Activated gamma-delta T cell treated with anti-CD3 and anti-CD28 coated beads, Interleukin-2, amount 50 U/mL, for 16 hours (primary cell): ENCODE measurements at places on chromosomes 16 and 17.

- no peak for DNase-seq
Observed at GRCh38 chr17:43412166-43412565, 13.4 kb downstream of the ARL4D start.

DNA sequence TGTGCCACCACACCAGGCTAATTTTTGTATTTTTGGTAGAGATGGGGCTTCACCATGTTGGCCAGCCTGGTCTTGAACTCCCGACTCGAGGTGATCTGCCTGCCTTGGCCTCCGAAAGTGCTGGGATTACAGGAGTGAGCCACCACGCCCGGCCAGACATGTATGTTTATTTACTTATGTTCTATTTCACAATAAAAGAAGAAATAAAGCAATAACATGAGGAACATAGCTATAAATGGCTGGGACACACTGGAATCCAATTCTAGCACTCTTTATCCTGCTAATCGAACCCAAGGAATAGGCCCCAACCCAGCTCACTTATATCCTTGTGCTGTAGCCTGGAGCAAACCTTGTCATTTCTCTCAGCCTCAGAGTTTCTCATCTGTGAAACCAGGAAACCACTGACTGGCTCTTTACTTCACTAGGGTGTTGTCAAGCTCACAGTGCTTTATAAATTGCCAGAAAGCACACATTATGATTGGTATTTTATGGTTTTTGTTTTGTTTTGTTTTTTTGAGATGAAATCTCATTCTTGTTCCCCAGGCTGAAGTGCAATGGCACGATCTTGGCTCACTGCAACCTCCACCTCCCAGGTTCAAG lies 4.3 kb upstream of the ODAD4 start:
- no peak for DNase-seq

DNA sequence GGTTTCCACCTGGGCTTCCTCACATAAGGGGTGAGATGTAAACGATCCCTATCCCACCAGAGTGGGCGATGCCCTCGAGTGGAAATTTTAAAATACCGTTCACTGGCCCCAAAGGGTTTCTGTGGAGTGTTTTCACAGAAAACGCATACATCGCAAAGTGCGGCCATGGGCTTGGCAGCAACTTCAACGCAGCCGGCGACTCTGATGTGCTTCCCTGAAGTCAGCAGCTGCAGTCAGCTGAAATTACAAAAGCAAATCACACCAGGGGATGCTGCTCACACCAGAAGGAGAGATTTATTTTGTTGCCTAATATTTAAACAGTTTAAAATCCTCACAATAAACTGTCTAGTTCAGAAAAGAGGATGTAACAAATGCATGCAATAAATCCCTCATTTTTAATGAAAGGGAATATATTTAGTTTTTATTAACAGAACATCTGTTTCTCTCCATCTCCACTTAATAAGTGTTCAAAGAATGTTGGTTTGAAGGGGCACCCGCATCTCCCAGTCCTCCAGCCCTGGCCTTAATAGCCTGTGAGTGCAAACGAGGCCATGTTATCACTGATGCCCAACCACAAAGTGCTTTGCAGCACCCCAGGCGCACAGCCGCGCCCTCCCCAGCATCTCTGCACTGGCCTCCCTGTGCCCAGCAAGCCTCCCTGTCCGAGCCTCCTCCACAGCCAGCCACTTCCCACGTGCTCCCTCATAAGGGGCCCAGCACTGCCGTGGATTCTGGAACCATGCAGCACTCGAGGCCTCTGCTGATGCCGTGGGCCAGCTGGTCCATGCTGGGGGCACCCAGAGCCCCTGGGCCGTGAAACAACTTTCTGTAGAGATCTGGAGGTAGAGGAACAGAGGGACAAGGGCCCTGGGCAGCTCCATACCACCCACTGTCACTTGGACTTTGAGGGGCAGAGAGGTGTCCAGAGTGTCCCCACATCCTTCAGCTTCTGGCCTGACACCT lies 17.3 kb upstream of the XYLT2 start:
- no peak for DNase-seq

GRCh38 chr16:25033852-25034251 lies 18.7 kb upstream of the ARHGAP17 start:
- DNase-seq: no peak

DNA sequence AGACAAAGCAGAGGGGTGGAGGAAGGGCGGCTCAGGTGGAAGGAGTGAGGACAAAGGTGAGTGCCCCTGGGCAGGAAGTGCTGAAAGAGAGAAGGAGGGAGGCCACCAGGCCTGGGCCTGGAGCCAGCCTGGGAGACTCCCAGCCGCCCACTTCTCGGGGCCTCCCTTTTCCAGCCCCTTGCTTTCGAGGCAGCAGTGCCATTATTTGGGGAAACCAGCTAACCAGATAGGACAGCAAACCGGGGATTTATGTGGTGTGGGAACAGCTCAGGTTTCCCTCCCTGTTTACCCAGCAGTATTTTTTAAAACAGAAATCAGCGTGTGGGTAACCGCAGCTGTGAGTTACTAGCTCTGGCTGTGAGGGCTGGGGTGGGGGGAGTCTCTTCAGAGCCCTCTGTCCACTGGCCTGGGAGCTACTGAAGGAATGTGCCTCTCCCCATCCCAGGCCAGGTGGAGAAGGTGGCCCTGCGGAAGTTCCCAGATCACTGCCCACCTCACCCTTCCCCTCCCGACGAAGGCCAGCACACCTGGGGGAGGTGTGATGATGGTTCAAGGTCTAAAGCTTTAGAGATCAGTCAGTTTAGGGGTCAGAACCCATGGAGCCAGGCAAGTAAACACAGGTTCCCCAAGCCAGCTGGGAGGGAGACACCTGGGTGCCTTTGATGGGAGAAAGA lies 8.4 kb upstream of the MEOX1 start:
- DNase-seq: no peak

GRCh38 chr17:45648642-45649041 lies 135.5 kb upstream of the CRHR1 start:
- DNase-seq: no peak

DNA sequence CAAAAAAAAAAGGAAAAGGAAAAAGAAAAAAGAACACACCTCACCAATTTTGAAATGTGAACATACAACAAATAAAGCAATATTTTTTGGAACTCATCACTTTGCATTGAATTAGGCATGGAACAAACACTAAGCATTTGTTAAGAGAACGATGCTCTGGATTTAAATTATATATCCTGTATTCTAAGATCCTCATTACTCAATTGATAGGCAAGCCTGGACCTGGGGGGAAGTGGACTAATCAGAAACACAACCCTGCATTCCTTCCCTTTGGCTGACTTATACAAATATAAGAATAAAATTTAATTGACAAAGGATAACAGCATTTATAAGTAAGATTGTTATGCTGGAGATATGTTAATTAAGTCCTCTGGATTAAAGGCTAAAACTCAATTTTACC lies 2.2 kb downstream of the GJC1 start:
- DNase-seq: no peak
